ENCODE measurements at places on chromosomes 4 and X.

DNA sequence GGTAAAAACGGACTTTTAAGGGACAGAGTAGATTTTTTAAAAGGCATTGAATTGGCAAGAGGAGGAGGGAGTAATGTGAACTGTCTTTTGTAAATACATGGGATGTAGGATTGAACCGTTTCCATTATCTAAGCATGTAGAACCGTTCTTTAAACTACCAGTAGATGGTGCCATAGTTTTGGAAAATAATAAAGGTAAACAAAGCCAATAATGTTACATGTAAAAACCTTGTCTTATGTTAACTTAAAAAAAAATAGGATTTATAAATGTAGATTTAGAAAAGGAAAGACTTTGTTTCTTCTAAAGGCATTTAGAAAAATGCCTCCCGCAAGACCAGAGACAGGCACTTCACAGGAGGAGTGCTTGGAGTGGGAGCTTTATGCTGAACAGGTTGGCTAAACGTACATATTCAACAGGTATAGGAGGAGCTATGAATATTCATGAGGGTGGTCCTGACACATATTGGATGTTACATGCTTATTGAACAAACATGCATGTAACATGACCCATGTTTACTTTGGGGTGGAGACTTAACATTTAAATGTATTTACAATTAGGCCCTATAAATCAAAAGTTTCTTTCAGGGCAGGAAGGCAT is 45.5 kb upstream of the FAM241A start:
- DNase-seq: no peak

DNA sequence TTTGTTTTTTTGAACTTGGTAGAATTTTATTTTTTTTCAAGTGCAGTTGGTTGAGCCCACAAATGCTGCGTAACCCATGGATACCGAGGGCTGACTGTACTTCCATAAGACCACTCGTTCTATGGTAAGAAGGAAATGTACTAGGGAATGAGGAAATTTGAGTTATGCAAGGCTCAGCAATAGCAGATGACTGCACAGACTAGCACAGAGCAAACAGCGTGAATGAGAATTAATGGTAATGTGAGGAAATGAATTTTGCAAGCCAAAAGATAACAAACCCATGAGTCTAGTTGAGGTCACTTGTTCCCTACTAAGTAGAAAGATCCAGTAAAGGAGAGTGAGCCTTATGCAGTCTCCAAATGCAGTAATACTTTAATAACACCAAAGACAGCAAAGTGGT is 17.4 kb downstream of the GSPT2 start:
- DNase-seq: no peak

DNA sequence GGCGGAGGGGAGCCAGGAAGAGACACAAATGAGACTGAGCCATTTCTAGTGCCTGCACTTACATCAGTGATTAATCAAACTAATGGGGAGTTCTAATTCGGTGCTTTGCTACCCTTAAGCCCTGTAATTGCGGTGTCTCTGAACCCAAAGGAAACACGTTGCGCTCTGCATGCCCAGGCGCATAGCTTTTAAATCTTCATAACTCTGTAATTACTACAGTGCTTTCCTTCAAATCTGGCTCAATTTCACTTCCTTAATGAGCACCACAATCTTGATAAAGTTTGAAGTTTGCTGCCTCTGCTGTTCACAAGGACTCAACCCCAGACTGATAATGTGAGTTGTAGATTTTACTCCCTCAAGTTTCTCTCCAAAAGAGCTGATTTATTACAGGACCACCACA is 5.7 kb upstream of the NHS start:
- no peak for DNase-seq

DNA sequence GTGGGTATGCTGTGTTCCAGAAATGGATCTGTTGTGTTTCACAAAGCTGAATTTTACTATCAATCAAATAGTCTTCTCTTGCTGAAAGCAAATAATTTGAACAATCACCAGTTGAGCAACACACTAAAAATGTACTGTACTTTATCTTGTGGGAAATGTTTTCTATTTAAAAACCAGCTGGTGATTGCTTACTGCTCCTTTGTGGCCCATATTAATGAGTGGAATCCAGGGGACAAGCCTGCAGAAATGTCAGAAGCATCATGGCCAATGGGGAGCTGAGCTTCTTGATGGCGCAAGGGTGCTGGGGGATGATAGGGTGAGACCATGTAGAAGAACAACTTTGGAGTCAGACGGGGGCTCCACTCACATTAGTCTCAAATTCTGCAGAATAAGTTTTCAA is 346.2 kb downstream of the ARHGAP10 start:
- no peak for DNase-seq

DNA sequence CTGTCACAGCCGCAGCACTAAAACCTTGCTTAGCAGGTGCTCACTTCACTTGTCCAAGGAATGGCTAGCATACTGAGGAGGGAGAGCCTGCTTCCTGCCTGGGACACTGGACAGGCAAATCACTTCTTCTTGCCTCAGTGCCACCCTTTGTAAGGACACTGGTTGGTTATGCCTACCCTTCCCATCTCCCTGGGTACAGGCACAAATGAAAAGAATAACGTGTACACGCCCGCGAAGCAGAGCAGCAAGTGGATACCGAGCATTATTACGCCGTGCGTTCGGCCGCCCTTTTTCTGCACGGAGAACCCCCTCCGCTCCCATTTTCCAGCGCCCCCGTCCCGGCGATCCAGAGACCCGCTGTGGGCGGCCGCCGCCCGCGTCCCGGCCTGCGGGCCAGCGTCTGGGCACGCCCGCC is 338 bp upstream of the KLHL2 start:
- no peak for DNase-seq

- no peak for DNase-seq
Measured at GRCh38 chrX:54181202-54181953, 1.7 kb downstream of the FAM120C start.

- DNase-seq: no peak
Measured at GRCh38 chr4:48766131-48766792, 13.8 kb downstream of the FRYL start.

- no peak for DNase-seq
Measured at GRCh38 chr4:153205757-153206156, 1.5 kb downstream of the TRIM2 start.

GRCh38 chr4:89837385-89837992 is 528 bp upstream of the SNCA start:
- DNase-seq: no peak

DNA sequence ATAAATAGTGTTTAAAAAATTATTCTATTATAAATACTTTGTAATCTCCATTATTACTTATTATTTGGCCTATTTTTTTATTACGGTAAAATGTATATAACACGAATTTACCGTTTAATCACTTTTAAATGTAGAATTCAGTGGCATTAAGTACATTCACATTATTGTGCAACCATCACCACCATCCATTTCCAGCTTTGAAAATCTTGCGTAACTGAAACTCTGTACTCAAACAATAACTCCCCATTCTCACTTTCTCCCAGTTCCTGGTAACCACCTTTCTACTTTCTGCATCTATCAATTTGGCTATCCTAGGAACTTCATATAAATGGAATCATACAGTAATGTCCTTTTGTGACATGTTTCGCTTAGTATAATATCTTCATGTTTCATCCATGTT is 45.7 kb downstream of the PASD1 start:
- no peak for DNase-seq

DNA sequence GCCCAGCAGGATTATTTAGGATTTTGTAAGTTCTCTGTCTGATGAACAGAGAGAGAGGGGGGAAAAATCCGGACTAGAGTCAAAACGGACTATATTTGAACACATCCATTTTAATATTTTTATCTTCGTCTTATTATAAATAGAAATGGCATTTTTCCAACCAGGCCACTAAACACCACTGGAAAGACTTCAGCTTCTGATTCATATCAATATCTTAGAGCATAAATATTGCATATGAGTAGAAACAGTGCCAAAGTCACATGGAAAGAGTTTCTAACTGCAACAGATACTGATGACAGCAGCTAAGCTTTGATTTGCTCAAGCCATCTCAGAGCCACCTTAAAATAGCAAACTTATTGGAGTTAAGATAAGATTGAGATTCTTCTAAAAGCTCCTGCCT is 456 bp downstream of the PPARGC1A start:
- no peak for DNase-seq

- no peak for DNase-seq
Measured at GRCh38 chr4:121950680-121951520, 960 bp downstream of the TRPC3 start.

DNA sequence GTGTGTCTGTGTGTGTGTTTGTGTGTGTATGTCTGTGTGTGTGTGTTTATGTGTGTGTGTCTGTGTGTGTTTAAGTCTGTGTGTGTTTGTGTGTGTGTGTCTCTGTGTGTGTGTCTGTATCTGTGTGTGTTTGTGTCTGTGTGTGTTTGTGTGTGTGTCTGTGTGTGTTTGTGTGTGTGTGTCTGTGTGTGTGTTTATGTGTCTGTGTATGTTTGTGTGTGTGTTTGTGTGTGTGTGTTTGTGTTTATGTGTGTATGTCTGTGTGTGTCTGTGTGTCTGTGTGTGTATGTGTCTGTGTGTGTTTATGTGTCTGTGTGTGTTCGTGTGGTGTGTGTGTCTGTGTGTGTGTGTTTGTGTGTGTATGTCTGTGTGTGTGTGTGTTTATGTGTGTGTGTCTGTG is 11.4 kb downstream of the IL9R start:
- no peak for DNase-seq

DNA sequence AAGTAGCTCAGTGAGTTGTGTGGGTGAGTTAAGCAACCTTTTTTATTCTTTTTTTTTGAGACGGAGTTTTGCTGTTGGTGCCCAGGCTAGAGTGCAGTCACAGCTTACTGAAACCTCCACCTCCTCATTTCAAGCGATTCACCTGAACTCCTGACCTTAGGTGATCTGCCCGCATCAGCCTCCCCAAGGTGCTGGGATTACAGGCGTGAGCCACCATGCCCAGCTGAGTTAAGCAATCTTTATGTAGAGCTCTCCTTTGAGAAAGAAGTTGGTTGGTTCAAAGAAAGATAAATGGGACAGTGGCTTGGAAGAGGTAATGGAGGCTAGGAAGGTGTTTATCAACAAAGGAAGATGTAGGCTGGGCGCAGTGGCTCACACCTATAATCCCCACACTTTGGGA is 3.2 kb downstream of the MSMO1 start:
- no peak for DNase-seq

GRCh38 chr4:80199947-80200346 is 2.6 kb downstream of the PRDM8 start:
- no peak for DNase-seq

DNA sequence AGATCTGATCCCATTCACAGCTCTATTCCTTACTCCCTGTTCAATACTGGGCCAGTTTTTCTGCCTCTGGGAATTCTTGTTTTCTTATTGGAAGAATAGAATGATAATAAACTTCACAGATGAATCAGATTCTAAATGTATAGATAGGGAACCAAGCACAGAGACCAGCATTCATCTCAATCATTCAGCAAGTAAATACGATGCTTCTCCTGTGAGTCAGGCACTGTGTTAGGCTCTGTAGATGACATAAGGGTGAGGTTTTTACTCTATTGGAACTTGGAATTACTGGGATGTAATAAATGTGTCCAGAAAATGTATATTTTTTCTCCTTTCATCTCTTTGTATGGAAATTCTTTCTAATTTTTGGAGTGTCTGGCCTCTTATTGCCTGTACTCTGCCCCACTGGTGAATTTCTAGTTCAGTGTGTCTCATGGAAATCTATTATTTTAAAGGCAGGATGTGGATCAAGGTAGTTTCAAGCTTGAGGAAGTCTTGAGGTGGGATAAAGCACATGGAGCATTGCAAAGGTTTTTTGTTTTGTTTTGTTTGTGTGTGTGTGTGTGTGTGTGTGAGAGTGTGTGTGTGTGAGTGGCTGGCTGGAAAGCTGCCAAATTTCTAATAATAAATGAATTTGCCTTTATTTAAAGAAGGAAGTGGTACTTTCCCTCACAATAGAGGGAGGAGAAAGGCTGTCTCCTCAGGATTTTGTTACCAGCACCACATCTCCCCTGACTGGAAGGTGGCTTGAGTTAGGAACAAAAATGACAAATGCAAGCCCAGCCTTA is 117.9 kb upstream of the HS3ST1 start:
- no peak for DNase-seq

DNA sequence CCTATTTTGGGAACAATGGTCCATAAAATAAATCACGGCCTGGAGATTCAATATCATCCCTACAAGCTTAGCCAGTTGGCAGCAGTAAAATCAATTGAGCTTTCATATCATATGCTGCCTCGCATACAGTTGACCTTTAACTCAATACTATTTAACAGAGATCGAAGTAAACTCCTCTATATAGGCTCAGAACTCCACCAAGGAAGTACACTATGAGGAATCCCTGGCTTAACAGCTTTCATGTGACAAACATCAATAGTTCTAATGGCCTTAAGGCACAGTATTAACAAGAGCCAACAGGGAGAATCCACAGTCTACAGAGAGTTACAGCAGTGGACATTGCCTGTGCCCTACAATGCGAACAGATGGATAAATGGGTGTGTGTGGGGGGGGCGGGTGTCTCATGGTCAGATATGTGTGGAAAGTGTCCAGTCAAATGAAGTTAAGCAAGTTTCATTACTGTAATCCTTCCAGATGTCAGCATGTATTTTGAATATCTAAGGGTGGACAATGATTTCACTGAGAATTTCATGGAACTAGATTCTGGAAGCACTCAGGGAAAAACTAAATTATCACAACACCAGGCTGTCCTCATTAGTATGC is 98.2 kb upstream of the FAM9B start:
- no peak for DNase-seq

GRCh38 chr4:72846280-72847111 is 223.0 kb downstream of the COX18 start:
- no peak for DNase-seq

- no peak for DNase-seq
Measured at GRCh38 chr4:142721187-142721586, 124.9 kb downstream of the INPP4B start.

- no peak for DNase-seq
Measured at GRCh38 chr4:128831531-128832242, 22.2 kb downstream of the JADE1 start.

GRCh38 chr4:171582961-171583581 is 230.1 kb upstream of the GALNTL6 start:
- no peak for DNase-seq

GRCh38 chr4:47010912-47011446 is 17.6 kb upstream of the GABRA4 start:
- no peak for DNase-seq

GRCh38 chr4:123488916-123489315 is 92.3 kb downstream of the SPRY1 start:
- DNase-seq: no peak

GRCh38 chr4:47442980-47443379 is 20.5 kb downstream of the COMMD8 start:
- no peak for DNase-seq

GRCh38 chr4:71974681-71975080 is 57.1 kb upstream of the NPFFR2 start:
- no peak for DNase-seq

DNA sequence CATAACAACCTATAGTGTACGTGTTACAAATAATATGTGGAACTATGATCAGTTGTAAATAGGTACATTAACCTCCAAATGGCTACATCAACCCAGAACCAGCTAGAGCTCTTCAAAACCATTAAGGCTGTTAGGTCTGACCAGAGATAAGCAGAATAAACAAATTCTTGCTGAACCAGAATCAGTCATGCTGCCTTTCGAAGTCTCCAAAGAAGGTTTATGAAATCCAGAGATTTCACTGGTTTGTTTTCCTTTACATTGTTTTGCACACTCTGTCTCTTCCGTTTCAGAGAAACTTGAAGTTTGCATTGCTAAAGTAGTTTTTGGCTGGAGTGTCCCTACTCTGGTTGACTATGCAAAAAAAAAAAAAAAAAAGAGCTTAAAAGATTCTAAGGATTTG is 177.3 kb upstream of the SLIT2 start:
- no peak for DNase-seq

Data from activated gamma-delta T cell treated with Interleukin-2 at 50 U/mL for 16 hours (primary cell).